EH (cell line): ENCODE measurements at places on chromosomes 2 and 18.

DNA sequence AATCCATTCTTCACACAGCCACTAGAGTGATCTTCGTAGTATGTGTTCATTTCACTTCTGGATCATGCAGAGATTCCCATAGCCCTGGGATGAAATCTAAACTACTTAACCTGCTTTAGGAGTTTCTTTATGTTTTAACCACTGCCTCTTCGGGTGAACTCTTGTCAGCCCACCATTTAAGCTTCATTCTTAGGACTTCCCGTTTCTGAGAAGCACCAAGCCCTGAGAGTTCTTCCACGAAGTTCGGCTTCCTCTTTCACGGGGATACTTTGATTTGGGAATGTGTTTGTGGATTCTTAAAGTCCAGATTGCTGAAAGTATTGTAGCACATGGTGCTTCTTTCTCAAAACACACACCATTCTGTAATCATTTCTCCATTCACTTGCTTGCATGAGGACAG, 205.0 kb downstream of the UBE2E3 start:
- DNase-seq, result no peak

DNA sequence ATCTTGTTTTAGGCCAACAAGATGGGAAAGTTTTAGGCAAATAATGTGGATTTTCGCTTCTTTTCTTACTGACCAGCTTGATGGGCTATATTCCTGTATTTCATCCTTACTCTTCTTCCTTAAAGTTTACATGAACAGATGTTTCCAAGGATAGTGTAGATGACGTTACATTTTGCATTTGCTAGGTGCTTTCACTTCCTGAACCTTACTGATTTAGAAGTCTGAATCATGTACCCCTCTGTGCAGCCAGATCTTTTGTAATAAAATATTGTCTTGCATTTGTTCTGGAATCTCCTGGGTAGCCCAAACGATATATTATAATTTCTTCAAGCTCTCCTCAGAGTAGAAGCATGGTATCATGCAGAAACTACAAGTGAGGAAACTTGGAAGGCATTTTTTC, 93.4 kb downstream of the CALCRL start:
- no peak for DNase-seq

DNA sequence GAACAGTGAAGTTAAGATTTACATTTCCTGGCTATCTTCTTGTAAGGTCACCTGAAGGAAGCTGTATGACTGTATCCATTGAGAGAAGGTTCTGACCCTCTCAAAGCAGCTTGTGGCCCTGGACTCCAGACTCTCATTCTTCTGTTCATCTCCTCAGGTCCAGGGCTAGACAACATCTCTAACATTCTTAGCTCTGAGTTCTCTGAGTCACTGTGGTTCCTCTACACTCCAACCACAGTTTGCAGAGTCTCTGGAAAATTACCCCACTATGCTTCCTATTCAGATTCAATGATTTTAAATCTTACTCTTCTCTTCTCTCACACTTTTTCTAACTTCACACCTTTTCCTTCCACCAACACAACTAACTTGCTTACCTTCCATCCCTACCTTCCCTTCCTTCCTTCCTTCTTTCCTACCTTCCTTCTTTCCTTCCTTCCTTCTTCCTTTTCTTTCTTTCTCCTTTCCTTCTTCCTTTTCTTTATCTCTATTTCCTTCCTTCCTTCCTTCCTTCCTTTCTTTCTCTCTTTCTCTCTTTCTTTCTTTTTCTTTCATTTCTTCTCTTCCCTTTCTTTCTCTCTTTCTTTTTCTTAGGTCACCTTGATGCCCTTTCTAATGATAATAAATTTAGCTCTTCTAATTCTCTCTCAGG, 824.3 kb upstream of the ZEB2 start:
- DNase-seq, result peak; percentile 64

DNA sequence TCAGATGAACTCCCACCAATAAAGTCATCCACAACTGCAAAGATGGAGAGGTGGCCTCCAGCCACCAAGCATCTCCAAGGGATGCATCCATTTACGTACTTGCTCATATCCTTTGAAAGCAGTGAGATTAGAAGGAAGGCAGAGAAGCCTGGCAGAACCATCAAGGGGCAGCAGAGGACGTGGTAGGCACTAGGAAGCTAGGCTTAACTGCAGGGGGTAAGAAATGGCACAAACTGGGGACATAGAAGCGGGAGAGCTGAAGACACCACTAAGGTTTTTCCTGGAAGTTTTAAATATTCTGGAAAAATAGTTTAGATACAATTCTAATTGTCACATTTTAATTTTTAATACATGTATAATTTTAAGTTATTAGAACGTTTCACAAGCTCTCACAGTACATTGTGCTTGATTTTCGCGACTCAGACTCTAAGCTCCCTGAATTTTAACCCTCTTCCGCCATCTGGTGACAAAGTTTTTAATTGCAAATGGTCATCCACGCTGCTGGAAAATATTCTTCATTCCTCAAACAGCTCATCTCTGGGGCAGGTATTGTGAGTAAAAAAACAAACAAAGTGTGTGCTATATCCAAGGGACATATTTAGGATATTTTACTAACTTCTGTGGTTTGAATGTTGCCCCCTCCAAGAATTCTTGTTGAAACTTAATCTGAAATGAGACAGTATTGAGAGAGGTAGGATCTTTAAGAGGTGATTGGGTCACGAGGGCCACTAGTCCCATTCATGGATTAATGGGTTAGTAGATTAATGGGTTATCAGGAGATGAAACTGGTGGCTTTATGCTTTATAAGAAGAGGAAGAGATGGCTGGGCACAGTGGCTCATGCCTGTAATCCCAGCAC, 1.6 kb upstream of the PSTPIP2 start:
- DNase-seq, result peak; percentile 77

DNA sequence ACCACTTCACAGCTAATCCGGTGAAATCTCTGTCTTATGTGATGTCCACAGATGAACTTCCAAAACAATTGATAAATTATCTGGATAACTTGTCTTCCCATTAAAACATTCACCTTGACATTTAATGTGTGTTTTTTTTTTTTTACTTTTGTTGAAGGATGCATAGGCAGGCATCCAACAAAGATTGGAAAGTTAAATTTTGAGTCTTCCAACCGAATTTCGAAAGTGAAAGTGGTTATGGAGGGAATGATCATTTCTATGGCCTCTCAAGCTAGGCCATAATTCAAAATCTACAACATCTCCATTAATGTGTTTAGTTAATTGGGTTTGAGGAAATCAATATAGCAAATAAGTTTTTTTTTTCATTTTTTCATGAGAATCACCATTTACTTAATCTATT, 1495.5 kb upstream of the ACVR2A start:
- peak; percentile 15 for DNase-seq

- DNase-seq, result peak; percentile 88
Observed at GRCh38 chr2:18814387-18814786, 225.0 kb upstream of the NT5C1B start.

- DNase-seq, result no peak
Observed at GRCh38 chr2:223048519-223048918, 3.5 kb upstream of the KCNE4 start.

GRCh38 chr18:22349966-22350365, 67.7 kb downstream of the CTAGE1 start:
- DNase-seq, result no peak

GRCh38 chr2:238691596-238692491, 156.0 kb upstream of the TWIST2 start:
- peak; percentile 32 for DNase-seq

DNA sequence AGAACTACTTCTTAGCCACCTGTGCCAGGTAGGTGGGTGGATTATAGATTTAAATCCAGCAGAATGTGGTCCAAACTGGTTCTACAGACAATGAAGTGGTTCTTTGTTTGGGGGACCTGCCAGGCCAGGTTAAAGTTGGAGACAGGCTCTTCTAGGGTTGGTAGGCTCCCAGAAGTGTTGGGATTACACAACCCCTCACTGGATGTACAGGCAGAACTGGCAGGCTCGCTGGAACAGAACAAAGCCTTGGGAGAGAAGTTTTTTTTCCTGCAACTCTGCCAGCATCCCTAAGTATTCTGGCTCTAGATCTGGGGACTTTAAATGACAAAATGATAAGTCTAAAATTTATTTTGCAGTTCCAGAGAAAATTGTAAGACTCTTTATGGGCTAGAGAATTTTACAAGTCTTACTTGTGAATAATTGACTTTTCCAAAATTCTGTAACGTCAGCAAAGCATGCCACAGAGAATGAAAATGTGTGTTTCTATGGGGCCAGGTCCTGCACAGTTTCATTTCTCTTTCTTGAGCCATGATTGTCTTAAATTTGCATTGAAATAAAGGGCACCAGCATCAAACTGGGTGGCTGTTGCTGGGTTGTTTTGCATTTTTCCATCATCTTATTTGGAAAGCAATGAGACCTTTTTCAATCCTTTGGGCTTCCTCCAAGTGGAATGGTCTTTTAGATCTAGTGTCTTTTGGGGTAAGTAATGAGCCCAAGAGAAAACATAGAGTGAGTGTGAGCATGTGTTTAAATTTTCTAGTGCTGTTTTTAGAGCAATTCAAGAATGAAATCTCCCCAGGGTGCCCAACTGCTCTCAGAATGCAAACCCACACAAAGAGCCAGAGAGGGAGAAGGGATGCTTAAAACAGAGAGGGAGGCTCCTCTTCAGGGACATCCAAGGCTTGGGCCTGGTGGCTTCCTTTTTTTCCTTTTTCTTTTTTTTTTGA, 32.4 kb upstream of the ATL2 start:
- DNase-seq, result no peak

GRCh38 chr2:226772389-226773179, 27.0 kb downstream of the IRS1 start:
- DNase-seq, result peak; percentile 60

DNA sequence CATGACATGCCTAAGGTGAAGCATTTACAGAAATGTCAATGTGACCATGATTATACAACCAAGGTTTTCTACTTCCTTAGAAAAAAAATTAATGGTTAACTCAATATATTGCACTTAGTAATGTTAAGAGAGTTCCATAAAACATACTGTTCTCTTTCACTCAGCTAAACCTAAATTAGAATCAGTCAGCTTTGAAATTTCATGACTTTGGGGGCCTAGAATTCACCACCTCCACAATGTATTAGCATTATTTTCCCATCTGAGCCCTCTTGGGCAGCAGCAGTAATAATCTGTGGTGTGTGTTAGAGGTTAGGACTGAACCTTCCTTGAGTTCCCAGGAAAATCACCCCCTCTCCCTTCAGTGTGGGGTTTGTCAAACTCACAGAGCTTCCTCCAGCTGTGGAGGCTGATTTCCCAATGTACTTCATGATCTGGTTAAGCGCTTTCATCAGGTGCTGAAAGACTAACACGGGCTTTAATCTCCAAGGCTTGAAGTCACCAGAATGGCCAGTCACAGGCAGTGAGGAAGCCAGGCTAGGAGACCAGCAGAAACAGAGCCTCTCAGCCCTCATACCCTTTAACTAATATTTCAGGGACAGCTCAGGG, 7.1 kb upstream of the UPP2 start:
- DNase-seq, result no peak

DNA sequence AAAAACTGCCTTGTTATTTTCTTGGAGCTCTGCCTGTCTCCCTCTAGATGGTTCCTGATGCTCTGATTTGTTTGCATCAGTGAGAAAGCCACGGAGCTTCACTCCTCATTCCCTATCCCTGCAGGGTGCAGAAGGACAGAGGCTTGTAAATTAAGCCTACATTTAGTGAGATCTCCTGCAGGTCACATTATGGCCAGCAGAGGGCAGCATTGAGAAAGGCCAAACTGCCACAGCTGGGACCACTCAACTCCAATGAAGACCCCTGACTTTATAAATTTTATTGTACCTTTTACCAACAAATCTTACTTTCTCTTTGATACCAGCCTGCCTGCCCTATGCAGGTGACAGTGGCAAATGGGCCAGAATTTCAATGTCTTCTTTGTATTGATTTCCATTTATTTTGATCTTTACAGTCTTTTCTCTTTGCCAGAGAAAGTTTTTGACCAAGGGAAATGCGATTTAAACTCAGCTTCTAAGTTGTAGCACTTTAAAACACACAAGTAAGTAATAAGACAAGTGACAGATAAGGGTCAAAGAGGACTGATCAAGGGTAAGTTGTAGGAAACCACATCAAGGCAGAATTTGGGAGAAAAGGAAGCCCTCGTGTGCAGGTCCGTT, 1029.1 kb upstream of the KLHL29 start:
- peak; percentile 3 for DNase-seq

DNA sequence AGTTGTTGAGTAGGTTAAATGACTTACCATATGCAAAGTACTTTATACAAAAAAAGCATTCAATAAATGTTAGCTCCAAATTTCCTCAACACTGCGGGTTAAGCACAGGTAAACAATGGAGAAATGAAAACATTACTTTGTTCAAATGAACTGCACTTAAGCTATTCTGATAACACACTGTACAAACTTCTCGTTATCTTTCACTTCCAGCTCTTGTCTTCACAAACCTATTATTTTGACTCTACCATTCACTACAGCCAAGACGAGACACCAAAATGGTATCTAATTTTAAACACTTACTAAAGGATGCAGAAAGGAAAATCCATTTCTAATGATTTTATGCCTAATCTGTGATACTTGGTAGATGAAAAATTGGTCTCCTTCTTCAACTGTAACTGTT, 43.8 kb downstream of the SLC40A1 start:
- DNase-seq, result no peak
